ENCODE measurements at places on chromosomes 16 and 17. TPM values are rescaled to one million over a fixed set of nuclear protein-coding genes. Genes with fewer than 3 reads are reported as not detected.

GRCh38 chr17:38674014-38674748 lies 576 bp downstream of the EPOP start:
- peaks cover 33% of the 10 kb centered on the region for H3K4me1 ChIP-seq
- peaks cover 25% of the 10 kb centered on the region for H3K27me3 ChIP-seq
- H3K4me3 ChIP-seq: no peak overlapping the region
- DNase-seq: no peak
- H3K36me3 ChIP-seq: no peaks in the 10 kb centered on the region
- H3K27ac ChIP-seq: no peak overlapping the region

The GGT6 gene
- total RNA-seq: not detected

GRCh38 chr16:57128771-57129389 lies 36.5 kb downstream of the CPNE2 start:
- H3K27me3 ChIP-seq: no peaks in the 10 kb centered on the region
- H3K36me3 ChIP-seq: no peaks in the 10 kb centered on the region
- H3K27ac ChIP-seq: no peak overlapping the region
- no peak overlapping the region for H3K4me3 ChIP-seq
- DNase-seq: no peak
- H3K4me1 ChIP-seq: peaks cover 6% of the 10 kb centered on the region

- H3K27ac ChIP-seq: no peak overlapping the region
- H3K4me1 ChIP-seq: peaks cover 13% of the 10 kb centered on the region
- DNase-seq: no peak
These were observed 21.8 kb downstream of the KLHL36 start for GRCh38 chr16:84670063-84670462.

DNA sequence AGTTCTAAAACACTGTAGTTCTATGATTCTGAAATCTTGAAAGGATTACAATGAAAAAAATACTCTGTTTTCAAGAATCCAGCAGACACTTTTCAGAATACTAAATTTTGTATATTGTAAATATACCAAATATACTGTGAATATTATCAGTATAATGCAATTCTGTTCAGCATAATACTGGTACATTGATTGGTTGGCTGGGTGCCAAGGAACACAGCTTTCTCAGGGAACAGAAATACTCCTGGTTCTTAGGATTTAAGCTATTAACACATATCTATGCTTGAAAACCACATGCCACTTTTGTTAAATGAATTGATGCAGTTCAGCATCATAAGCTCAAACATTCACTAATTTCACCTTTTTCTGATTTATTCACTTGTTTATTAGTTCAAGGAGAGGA lies 2.5 kb upstream of the GINS3 start:
- H3K27me3 ChIP-seq: peaks cover 4% of the 10 kb centered on the region
- no peak overlapping the region for H3K4me3 ChIP-seq
- peaks cover 10% of the 10 kb centered on the region for H3K4me1 ChIP-seq
- no peak for DNase-seq
- no peak overlapping the region for H3K27ac ChIP-seq
- H3K36me3 ChIP-seq: no peaks in the 10 kb centered on the region

DNA sequence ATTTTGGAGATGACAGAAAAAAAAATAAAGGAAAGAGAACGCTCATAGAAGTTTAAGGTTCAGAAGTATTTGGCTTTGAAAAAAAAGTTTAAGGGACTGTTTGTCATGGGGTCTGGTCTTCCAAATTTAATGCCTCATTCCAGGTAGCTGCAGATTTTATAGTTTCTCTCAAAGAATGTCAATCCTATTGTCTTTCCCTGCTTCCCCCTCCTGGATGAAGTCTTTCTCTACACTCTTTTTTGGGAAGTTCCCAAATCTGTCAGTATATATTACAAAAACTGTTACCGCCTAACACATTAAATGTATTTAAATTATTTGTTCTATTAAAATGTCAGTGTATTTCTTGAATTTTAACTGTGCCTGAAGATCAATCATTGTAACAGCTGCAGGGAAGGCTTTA lies 457.5 kb downstream of the MAF start:
- H3K36me3 ChIP-seq: no peaks in the 10 kb centered on the region
- no peak for DNase-seq
- no peaks in the 10 kb centered on the region for H3K4me1 ChIP-seq
- no peaks in the 10 kb centered on the region for H3K27me3 ChIP-seq

The ZNF200 gene
- total RNA-seq: 6.3 TPM

GRCh38 chr17:1643999-1644492 lies 1.5 kb downstream of the SCARF1 start:
- peak overlapping the region; percentile 71 for H3K27ac ChIP-seq
- no peaks in the 10 kb centered on the region for H3K36me3 ChIP-seq
- no peak for DNase-seq
- peak overlapping the region; percentile 72 for H3K4me3 ChIP-seq

- H3K27me3 ChIP-seq: no peaks in the 10 kb centered on the region
- no peak for DNase-seq
- H3K36me3 ChIP-seq: no peaks in the 10 kb centered on the region
- H3K27ac ChIP-seq: no peak overlapping the region
These were observed 269.6 kb downstream of the SNX29 start for GRCh38 chr16:12245921-12246720.

- DNase-seq: peak; percentile 87
- peaks cover 72% of the 10 kb centered on the region for H3K4me1 ChIP-seq
These were observed 10.0 kb upstream of the MPRIP start for GRCh38 chr17:17032131-17032692.

The NPIPB2 gene
- 5.9 TPM for total RNA-seq

The DNASE1L2 gene
- total RNA-seq: 1.0 TPM

GRCh38 chr16:2835638-2836493 lies 5.8 kb downstream of the ZG16B start:
- peak overlapping the region; percentile 52 for H3K4me3 ChIP-seq
- no peaks in the 10 kb centered on the region for H3K36me3 ChIP-seq
- H3K4me1 ChIP-seq: peaks cover 31% of the 10 kb centered on the region
- peak overlapping the region; percentile 68 for H3K27ac ChIP-seq
- peak; percentile 90 for DNase-seq

The ACSM2A gene
- total RNA-seq: not detected

GRCh38 chr17:6571452-6571781 lies 15.1 kb upstream of the PITPNM3 start:
- H3K36me3 ChIP-seq: peaks cover 12% of the 10 kb centered on the region
- peaks cover 36% of the 10 kb centered on the region for H3K4me1 ChIP-seq
- no peak overlapping the region for H3K4me3 ChIP-seq
- DNase-seq: no peak
- H3K27ac ChIP-seq: peak overlapping the region; percentile 20

DNA sequence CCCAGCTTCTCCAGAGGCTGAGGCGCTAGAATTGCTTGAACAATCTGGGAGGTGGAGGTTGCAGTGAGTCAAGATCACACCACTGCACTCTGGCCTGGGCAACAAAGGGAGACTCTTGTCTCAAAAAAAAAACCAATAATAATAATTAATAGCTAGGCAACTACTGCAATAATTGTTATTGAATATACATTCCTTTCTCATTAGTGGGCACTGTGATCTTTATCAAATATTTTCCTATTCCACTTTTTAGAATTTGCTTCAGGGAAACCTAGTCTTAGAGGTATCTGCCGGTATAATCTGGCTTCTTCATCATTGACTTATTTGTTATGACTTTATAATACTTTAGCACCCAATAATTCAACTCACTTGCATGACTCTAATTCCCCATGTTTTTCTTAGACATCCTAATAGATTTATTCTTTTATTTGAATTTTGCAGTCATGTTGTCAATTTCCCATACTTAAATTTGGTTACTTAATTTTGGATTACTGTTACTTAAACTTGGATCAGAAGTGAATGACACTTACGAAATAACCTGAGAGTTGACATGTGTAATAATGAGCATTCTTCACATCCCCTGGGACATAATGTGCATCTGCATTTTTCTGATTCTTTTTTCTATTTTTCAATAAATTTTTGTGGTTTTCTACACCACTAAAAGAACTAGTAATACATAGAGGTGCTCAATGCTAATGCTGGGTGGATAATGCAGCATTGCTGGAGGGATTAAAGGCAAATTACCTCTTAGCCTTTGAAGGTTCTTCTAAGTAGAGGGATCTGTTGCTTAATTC lies 25.0 kb upstream of the KCNJ16 start:
- no peak overlapping the region for H3K27ac ChIP-seq
- no peak overlapping the region for H3K4me3 ChIP-seq
- peaks cover 10% of the 10 kb centered on the region for H3K4me1 ChIP-seq
- no peaks in the 10 kb centered on the region for H3K27me3 ChIP-seq

The MT1F gene
- total RNA-seq: not detected

DNA sequence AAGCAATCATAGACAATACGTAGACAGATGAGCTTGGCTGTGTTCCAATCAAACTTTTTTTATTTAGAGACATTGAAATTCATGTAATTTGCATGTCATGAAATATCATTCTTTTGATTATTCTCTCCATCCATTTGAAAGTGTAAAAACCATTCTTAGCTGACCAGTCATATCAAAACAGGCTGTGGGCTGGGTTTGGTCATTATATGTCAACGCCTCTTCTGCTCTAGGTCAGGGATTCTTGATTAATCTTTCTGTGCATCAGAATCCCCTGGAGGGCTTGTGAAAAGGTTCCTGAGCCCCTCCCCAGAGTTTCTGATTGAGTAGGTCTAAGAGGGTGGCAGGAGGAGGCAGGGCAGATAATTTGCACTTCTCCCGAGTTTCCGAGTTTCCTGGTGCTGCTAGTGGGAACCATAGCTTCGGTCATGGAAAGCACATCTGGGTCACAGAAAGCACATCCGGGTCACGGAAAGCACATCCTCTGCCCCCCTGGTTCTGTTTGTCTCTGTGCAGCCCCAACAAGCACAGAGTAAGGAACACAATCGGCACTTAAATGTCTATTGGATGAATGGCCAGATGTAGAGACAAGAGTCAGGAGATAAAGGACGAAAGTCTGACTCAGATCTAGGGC lies 16.4 kb downstream of the PIMREG start:
- no peak overlapping the region for H3K27ac ChIP-seq
- peaks cover 3% of the 10 kb centered on the region for H3K27me3 ChIP-seq
- no peaks in the 10 kb centered on the region for H3K36me3 ChIP-seq
- peaks cover 16% of the 10 kb centered on the region for H3K4me1 ChIP-seq
- H3K4me3 ChIP-seq: no peak overlapping the region

DNA sequence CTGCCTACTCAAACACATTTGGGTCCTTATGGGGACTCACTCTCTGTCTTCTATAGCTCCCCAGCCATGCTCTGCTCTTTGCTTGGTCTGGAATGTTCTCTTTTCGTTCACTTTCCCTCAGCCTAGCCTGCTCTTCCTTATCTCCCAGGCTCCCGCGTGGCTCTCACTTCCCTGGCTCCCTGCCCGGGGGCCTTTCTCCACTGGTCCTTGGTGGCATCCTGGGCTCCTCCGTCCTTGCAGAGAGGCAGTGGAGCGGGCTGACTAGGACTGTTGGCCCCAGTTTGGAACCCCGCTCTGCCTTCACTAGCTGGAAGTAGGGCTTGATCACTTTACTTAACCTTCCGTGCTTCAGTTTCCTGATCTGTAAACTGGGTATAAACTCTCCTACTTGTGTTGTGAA lies 31.2 kb downstream of the SHISA6 start:
- no peak for DNase-seq
- peaks cover 3% of the 10 kb centered on the region for H3K27me3 ChIP-seq
- H3K4me1 ChIP-seq: no peaks in the 10 kb centered on the region
- peaks cover 4% of the 10 kb centered on the region for H3K36me3 ChIP-seq
- no peak overlapping the region for H3K4me3 ChIP-seq

The FKBP10 gene
- 514 TPM for total RNA-seq

DNA sequence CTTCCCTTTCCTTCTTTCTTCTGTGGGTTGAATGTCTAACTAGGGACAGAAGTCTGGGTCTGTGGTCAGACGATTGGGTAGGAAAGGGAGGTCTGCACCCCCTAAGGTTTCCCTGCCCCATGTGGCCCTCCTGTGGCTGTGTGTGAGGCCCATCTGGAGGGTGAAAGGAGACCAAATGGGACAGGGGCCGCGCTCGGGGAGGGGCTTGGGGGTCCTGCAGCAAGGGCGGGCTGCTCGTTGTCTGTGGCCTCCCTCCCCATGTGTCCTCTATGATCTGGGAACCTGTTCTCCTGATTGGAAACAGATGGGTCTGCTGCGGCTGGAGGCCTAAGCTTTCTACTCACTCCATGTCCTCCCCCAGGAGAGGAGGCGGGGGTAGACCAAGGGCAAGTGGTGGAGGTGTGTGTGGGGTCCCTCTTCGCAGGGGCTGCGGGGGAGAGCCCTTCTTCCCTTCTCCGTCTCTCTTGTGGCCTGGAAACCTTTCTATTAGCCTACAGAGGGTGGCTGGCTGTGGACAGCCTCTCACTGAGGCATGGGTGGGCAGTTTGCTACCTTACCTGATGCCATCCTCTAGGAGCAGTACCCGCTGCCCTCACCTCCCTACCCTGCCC lies 18.6 kb downstream of the IGFBP4 start:
- no peak overlapping the region for H3K4me3 ChIP-seq
- H3K4me1 ChIP-seq: peaks cover 55% of the 10 kb centered on the region
- H3K27ac ChIP-seq: peak overlapping the region; percentile 33

GRCh38 chr16:88856122-88856827 lies 472 bp downstream of the GALNS start:
- DNase-seq: no peak
- peaks cover 21% of the 10 kb centered on the region for H3K4me1 ChIP-seq
- H3K27me3 ChIP-seq: peaks cover 3% of the 10 kb centered on the region
- no peak overlapping the region for H3K27ac ChIP-seq

The NPB gene
- total RNA-seq: 1.5 TPM

- H3K27ac ChIP-seq: peak overlapping the region; percentile 93
- H3K4me1 ChIP-seq: peaks cover 91% of the 10 kb centered on the region
- DNase-seq: peak; percentile 71
- peaks cover 6% of the 10 kb centered on the region for H3K27me3 ChIP-seq
These were observed 10.8 kb downstream of the IGFBP4 start for GRCh38 chr17:40453881-40454612.

The ENPP7 gene
- not detected for total RNA-seq

The FAM171A2 gene
- 1.7 TPM for total RNA-seq

The LPO gene
- not detected for total RNA-seq

DNA sequence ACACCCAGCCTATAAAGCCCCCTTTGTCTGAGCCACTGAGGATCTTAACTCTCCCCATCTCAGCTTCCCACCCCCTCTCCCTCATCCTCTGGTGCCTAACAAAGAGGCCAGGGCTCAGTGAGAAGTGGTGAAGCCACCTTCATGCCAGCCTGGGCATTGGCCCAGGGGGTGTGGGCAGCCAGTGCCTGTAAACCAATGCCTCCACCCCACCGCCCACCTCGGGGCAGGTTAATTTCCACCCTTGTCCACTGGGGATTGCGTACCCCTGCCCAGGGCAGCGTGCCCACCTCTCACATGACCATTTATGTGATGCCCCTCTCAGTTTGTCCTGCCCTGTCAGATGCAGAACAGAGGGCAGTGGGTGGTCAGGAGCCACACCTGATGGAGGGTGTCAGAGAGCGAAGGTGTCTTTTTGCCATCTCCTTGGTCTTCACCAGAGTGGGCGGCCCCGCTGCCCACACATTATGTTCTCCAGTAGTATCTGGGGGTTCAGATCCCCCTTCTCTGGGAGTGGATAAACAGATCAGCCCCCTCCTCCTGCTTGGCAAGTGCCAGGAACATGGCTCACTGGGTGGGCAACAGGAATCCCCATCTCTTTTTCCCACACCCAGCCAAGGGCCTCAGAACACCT lies 10.1 kb upstream of the ARHGAP23 start:
- no peaks in the 10 kb centered on the region for H3K36me3 ChIP-seq
- peaks cover 26% of the 10 kb centered on the region for H3K4me1 ChIP-seq
- no peak overlapping the region for H3K4me3 ChIP-seq
- no peak overlapping the region for H3K27ac ChIP-seq
- DNase-seq: no peak

- peak; percentile 66 for DNase-seq
- H3K27ac ChIP-seq: peak overlapping the region; percentile 93
- peaks cover 12% of the 10 kb centered on the region for H3K36me3 ChIP-seq
- H3K4me3 ChIP-seq: peak overlapping the region; percentile 72
- peaks cover 39% of the 10 kb centered on the region for H3K4me1 ChIP-seq
These were observed 17.7 kb upstream of the CORO6 start for GRCh38 chr17:29640413-29640812.

The SCN4A gene
- not detected for total RNA-seq

The ZNF469 gene
- 17.1 TPM for total RNA-seq
